Peyer's patch (tissue), 4 donors: ENCODE measurements at places on chromosomes 7 and 10.

DNA sequence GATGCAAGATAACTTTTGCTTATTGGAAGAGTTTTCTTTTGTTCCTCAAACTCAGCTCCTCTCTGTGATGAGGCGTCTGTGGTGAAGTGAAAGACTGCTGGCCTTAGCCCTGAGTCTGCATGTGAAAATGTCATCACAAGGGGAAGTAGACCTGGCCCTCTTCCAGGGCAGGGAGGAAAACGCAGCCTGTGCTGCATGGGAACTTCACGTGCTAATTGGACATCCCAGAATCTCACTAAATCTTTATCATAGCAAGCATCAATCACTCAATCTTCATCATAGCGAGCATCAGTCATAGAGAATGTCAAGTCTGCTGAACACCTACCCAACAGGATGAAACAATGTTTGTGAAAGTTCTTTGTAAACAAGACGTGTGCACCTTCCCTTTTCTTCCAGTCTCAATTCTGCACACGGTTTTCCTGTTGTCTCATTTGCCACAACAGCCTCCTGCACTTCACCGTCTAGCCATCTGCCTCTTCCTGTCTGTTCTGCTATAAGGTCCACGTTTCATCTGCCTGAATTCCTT lies 314.6 kb downstream of the FRMD4A start:
- no peak for DNase-seq

DNA sequence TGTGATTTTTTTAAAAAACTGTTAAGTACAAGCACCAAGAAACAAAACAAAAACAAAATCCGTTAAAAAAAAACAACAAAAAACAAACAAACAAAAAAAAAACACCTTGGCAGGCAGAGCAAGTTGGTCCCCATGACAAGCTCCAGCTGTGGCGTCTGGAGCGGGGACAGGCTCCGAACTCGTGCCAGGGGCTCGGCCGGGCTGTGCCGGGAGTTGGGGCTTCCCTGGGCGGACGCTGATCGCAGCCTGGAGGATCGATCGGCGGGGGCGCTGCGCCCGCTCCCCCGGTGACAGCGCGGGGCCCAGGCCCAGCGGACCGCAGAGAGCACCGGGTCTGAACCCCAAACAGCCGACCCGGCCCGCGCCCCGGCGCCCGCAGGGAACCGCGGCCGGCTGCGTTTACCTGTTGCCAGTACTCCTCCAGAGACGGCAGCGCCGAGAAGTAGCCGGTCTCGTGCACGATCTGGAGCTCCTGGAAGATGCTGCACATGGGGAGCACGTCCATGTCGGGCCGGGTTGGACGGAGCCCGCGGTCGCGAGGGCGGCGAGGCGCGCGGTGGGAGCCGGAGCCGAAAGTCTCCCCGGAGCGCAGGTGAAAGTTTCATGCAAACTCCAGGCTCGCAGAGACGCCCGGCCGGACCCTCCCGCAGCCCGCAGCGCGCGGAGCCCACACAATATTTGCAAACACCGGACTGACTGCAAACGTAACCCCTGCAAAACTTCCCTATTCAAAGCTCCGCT lies at the start of gene KLF6:
KLF6 (minus strand) TSS at position 700 of the 741 bp plus-strand sequence; CDS start at position 505, 195 bp downstream.
- DNase-seq: peak; percentile 72

GRCh38 chr7:117347480-117347879 lies 24.6 kb upstream of the WNT2 start:
- no peak for DNase-seq

GRCh38 chr7:92448205-92448747 lies 994 bp downstream of the GATAD1 start:
- peak; percentile 70 for DNase-seq

GRCh38 chr7:141511676-141512396 lies 39.4 kb upstream of the AGK start:
- peak; percentile 46 for DNase-seq

- DNase-seq: no peak
Measured at GRCh38 chr10:119499677-119500002, 42.9 kb downstream of the RGS10 start.

DNA sequence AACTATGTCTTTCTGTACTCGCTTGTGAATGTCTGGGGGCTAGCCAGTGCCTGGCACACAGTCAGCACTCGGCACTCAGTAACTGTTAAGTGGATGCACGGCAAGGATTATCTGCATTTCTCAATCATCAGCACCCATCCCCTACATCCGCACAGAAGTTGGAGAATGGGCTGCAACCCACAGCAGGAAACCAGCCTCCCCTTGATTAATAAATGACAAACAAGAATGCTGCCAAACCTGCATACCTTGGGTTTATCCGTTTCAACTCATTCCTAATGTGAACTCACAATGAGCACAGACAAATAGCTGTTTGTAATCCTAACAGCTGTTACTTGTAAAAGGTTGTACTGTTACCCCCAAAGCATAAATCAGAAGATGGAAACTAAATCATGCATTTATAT lies 28.9 kb downstream of the PPP1R3C start:
- no peak for DNase-seq

DNA sequence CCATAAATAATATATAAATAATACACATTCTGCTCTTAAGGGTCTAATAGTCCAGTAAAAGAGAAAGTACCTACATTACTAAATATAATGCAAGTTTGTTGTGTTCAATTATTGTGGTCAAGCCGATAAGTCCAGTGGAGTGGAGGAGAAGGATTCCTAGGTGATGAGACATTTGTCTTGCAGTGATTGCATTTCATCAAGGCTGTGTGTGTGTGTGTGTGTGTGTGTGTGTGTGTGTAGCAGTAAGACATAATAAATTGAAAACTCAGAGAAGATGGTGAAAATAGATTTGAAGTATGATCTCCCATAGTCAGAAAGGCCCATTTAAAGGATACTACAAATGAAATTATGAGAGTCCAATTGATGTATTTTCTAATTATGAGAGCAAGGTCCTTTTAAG lies 192.5 kb upstream of the SEMA3C start:
- DNase-seq: no peak

DNA sequence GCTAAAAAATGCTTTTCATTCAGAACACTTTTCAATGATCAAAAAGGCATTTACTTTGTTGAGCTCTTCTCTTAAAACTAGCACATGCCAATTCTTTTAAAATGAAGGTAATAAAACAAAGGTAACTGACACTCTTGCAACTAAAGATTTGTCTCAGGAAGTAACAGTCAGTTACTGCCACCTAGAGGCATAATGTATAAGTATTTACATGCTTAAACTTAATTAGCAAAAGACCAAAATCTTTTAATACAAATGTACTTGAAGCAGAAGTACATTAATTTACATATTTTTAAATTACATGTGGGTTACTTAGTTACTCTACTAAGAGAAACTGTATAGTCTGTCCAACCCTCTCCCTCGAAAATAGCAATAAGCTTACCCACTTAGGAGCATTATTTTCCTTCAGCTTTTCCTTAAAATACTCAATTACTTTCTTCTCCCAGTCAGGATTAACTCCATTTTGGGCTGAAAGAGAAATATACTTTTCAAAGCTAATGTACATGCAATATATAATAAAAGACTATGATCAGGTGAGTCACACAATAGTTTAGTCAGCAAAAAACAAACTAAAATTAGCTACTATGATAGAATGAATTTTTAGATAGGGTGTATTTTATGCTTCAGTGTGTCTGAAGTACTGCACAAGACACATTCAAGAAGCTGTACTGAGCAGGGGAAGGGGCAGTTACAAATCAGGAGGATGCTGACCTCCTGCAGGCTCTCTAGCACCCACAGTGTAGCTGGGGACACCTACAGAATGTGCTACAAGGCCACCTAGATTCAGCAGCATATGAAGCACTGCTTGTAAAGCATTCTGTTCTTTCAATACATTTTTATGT lies 13.0 kb downstream of the MCMBP start:
- no peak for DNase-seq

GRCh38 chr7:114107522-114107921 lies 188.7 kb upstream of the PPP1R3A start:
- DNase-seq: no peak

DNA sequence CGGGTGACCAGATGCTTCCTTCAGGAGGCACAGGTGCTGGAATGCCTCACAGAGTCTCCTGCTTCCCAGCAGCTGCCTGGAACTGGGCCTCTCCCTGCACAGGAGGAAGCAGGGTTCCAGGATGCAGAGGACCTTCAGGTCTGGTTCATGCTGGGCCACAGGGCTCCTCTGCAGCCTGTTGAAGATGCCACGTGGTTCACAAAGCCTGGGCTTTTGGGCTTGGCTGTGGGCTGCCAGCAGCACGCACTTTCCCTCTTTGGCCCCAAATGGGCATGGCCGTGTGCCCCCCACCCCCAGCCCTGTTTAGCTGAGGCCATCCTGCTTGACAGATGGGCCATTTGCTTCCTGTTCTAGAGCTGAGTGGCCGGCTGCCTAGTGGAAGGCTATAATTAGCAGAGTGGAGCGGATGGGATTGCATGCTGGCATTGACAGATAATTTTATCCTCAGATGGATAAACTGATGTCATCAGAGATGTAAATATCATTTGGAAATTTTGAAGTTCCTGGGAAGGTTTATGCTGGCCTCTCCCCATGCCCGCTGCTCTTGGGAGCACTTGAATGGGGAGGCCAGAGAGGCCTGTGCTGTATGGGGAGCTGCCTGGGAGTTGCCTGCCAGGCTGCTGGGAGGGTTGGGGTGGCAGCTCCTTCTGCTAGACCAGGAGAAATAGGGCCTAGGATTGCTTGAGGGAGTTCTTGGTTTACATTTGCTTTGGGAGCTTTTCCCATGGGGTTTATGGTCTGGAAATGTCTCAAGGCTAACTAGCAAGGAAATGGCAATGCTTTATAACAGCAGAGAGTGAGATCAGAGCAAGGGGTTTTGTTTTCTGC lies 28.2 kb downstream of the TSPAN15 start:
- DNase-seq: no peak

GRCh38 chr7:41152179-41152678 lies 550.7 kb downstream of the INHBA start:
- no peak for DNase-seq

GRCh38 chr10:93376372-93377293 lies 105.5 kb downstream of the MYOF start:
- no peak for DNase-seq

DNA sequence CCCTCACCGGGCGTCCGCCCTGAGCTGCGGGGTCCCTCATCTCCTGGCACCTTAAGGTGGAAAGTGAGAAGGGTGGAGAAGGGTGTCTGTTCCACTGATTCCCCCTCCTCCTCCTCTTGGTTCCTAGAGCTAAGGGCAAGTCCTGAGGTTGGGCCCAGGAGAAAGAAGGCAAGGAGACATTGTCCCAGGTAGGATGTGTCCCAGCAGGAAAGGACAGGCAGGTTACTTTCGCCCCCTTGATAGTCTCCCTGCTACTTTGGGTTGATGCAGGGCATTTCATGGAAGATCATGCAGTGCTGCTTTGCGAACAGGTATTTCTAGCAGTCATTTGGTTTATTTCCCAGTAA lies 582 bp downstream of the STEAP2 start:
- DNase-seq: no peak

- no peak for DNase-seq
Measured at GRCh38 chr10:98033515-98033914, 3.1 kb upstream of the CRTAC1 start.

- DNase-seq: no peak
Measured at GRCh38 chr7:157841773-157842370, 505.1 kb downstream of the DNAJB6 start.

GRCh38 chr7:16691241-16691640 lies 45.3 kb downstream of the BZW2 start:
- DNase-seq: no peak

GRCh38 chr7:102129636-102130370 lies 156.9 kb upstream of the SH2B2 start:
- no peak for DNase-seq

- no peak for DNase-seq
Measured at GRCh38 chr10:13296476-13296875, 3.4 kb downstream of the PHYH start.

GRCh38 chr10:60448246-60448645 lies 58.6 kb upstream of the ANK3 start:
- DNase-seq: no peak
